Activated CD8-positive, alpha-beta memory T cell treated with anti-CD3 and anti-CD28 coated beads for 1 hour (primary cell): ENCODE measurements at places on chromosomes 12 and 14.

DNA sequence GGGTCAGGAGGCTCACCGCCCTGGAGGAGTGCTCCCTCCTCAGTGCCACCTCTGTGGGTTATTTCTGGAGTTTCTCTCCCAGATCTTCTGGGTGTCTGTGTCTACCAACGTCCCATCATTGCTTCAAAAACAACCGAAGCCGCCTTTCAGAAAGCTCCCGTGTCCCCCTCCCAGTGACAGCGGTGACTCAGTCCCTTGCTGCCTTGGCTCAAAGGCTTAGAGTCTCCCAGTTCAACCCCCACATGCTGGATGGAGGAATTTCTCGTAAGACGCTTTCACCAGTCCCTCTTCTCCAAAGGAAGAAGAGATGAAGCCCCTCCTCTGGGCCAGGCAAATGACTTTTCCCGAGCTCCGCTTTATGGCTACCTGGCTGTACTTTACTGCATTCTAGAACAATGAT lies 146.6 kb downstream of the RBM19 start:
- DNase-seq: no peak

DNA sequence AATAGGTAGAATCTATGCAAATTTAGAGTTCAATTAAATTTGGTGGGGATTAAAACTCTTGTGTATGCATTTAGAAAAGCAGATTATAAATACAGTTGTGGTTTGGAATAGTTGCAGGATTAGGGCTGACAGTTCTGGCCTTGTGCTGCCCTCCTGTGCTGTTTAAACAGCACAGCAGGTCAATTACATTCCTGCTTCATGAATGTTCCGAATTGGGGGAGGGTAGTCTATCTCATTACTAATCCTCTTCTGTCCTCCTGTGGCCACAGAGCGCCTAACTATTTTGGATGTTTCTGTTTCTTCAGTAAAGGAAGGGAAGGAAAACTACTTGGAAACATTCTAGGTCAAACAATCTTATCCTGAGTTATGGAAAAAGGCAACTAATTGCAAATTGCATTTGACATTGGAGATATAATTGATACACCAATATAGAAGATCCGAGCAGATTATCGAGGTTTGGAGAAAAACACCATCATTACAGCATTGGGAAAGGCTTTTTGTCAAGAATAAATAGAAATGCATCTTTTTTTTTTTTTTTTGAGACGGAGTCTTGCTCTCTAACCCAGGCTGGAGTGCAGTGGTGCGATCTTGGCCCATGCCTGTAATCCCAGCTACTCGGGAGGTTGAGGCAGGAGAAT lies 8.7 kb upstream of the GPR19 start:
- DNase-seq: no peak

- DNase-seq: no peak
Measured at GRCh38 chr14:69342928-69343525, 55.1 kb downstream of the ERH start.

GRCh38 chr14:35298351-35298750 lies 6.2 kb downstream of the PSMA6 start:
- DNase-seq: no peak

DNA sequence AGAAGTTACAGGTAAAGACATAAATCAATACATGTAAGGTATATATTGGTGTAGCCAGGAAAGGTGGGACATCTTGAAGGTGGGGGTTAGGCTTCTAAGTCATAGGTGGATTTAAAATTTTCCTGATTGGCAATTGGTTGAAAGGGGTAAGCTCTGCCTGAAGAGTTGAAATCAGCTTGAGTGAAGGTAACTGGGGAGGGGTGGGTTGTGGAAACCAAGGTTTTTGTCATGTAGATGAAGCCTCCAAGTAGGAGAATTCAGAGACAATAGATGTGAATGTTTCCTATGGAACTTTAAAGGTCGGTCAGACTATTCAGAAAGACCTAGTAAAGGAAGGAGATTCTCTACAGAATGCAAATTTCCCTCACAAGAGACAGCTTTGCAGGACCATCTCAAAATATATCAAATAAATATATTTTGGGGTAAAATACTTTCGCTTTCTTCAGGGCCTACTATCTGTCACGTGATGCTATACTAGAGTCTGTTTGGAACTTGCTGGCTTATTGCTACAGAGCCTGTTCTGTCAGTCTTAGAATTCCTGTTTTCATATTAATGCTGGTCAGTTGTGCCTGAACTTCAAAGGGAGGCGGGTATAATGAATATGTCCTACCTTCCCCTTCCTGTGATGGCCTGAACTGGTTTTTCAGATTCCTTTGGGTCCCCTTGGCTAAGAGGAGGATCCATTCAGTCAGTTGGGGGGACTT lies 20.6 kb upstream of the SPATA7 start:
- no peak for DNase-seq

- no peak for DNase-seq
Measured at GRCh38 chr12:118979763-118980406, 1.5 kb upstream of the SRRM4 start.

GRCh38 chr14:31887929-31888580 lies 189.0 kb upstream of the ARHGAP5 start:
- DNase-seq: no peak

DNA sequence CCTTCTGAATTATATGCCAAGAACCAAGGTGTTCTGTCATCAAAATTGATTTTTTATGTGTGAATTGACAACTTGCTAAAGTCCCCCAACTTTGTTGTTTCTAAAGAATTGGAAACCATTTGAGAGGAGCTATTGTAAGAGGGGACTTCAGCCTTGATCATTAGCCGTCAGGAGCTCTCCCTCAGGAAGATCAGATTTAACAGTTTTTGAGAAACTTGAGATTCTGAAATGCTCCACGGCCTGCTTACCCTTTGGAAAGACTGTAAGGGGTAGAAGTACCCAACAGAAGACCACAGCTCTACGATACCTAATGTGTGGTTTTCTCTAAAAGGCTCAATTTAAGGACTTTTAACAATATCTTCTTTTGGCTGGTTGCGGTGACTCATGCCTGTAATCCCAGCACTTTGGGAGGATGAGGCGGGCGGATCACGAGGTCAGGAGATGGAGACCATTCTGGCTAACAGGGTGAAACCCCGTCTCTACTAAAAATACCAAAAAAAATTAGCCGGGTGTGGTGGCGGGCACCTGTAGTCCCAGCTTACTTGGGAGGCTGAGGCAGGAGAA lies 51.1 kb downstream of the BAZ2A start:
- no peak for DNase-seq

DNA sequence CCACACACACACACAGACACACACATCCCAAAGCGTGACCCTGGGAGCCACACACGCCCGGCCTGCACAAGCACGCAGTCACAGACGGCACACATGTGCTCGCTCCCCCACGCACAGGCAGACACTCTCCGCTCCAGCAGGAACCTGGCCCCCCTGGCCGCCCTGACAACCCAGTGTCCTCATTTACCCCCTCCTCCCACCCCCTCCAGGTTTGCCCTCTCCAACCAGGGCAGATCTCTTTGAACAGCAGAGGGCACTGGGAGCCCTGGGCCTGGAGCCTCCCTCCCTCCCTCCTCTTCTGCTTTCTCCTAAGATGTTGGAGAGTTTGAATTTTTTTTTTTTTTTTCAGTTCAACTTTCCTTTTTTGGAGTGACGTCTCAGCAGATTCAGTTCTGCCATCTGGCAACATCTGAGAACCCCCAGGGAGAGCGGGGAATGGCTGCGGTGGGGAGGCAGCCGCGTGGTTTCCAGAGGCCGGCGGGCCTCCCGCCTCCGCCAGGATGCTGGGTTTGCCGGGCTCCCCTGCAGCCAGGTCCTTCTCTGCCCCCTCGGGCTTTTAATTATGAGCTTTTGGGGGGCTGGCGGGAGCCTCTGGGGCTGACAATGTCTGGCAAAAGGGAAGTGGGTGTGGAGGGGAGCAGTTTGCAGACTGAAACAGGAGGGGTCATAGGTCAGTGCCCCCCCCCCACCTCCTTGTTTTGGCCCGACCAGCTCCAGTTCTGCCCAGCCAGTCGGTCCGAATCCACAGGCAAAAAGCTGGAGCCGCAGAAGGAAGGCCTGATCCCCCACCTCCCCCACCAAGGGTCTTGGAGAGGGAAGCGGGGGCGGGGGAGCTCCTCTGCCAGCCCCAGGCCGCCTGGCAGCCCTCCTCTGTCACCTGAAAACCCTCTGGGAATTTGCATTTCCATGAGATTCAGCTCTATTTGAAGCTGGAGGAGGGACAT lies 1.3 kb upstream of the NCOR2 start:
- DNase-seq: no peak

GRCh38 chr14:65864549-65864948 lies 452.0 kb downstream of the FUT8 start:
- no peak for DNase-seq

- DNase-seq: no peak
Measured at GRCh38 chr12:11741434-11742092, 92.1 kb downstream of the ETV6 start.

- no peak for DNase-seq
Measured at GRCh38 chr12:18595412-18595811, 142.4 kb downstream of the PLCZ1 start.

DNA sequence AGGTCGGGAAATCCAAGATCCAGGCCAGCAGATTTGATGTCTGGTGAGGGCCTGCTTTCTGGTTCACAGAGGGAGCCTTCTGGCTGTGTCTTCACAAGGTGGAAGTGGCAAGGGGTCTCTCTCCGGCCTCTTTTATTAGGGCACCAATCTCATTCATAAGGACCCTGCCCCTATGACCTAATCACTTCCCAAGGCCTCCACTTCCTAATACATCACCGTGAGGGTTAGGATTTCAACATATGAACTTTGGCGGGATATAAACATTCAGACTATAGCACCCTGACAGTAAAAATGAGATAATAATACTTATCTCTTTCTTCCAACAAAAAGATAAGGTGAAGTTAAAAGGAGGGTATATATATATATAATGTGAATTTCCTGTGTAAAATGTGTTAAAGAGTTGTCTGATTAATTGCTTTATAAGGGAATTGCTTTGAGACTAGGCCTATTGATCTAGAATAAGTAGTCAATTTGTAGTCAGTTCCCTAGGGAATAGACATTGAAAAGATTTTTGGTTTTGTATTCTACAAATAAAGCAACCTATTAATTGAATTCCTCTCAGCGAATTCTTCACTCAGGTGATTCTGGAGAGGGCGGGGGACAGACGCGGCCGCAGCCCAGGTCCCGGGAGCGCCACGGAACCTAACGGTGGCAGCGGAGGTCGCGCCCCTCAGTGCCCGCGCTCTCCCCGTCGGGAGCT lies 516 bp upstream of the LGALS3 start:
- DNase-seq: no peak

GRCh38 chr12:32541754-32542374 lies 137.2 kb upstream of the DNM1L start:
- DNase-seq: no peak

DNA sequence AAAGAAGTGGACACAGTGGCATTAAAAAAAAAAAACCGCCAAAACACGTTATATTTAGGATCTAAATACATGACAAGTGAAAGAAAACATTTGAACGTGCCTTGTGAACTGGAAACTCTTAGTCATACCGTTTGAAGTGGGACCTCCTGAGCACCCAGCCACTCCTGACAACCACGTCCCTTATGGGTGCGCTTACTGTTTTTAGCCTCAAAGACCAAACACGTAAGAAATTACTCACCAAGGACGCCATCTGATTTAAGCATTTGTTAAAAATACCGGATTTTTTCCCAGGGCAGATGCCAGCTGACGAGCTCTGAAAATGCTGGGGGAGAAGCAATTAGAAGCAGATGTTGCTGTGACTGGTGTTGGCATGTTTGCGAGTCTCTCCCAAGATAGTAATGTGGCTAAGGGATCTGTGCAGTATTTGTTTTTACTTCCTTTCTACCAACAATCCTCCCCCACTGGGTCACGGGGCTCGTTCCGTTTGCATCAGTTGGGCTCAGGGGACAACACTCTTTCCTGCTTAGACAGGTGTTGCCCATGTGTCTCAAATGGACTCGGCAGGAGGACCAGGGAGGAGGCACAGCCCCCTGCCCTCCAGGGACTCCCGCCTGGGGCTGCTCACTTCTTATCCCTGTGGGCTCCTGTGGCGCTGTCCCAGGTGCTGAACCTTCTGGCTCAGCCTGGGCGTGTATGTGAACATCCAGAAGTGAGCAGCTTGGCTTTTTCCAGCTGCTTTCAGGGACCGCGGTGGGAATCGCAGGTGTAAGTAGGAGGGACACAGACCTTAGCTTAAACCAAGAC lies 101.0 kb downstream of the BEGAIN start:
- DNase-seq: peak; percentile 48

DNA sequence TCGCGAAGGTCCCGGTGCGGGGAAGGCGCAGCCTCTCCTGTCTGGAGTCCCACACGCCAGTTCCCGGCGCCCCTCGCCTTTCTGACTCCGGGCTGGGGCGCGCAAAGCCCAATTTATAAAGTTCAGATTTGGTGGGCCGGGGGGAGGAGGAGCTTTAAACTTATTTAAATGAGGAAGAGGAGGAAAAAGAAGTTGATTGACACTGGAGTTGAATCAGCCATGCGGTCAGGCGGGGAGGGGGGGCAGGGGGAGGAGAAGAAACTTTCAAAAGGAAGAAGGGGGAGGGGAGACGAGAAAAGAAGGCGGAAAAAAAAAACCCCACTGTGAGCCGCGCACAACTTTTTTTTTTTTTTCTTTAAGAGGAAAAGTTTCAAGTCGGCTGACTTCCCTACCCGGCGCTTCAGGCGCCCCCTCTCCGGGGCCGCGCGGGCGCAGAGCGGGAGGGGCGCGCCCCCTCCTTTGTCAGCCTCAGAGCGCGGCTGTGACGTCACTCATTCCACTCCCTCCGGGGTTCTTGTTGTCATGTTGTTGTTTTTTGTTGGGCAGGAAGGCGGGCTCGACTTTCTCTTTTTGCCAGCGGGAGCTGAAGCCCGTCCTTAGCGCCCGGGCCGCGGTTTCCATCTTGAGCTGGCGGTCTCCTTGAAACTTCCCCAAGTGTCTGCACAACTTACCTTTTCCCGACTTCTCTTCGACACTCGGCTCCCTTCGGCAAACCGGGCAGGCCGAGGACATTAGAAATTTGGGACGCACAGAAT lies at the start of gene ZFP36L1:
TSS of gene ZFP36L1 (minus strand) at position 89 of the 755 bp plus-strand sequence. CDS start 129 bp downstream, outside the sequence.
- peak; percentile 89 for DNase-seq

GRCh38 chr12:65935906-65936901 lies 111.9 kb downstream of the HMGA2 start:
- no peak for DNase-seq

DNA sequence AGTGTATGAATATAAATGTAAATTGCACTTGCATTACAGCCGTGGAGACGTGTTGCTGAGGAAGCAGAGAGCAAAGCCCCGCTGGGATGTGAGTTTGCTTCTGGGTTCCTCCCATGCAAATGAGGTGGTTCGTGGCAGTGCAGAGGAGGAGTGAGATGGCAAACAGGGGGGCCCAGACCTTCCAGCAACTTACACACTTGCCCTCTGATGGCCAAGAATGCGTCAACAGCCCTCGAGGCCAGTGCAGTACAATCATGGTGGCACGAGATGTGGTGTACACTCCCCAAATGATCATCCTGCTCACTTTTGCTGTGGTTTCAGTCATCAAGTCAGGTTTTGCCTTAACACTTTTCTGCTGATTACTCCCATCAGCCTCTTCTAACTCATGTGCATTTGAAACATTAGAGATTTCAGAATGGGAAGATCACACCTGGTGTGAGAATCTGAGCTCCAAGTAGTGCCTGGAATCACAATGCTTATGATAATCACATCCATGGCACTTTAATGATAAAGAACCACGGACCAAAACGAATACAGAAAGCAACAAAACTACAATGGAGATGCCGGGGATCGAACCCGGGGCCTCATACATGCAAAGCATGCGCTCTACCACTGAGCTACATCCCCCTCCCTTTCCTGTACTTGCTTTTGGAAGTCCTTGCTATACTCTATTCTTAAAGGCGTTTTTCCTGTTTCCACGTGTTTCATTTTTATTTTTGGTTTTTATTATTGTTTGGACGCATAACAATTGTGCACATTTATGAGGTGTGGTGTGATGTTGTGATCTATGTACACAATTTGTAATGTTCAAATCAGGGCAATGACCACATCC lies 7.0 kb upstream of the UBC start:
- no peak for DNase-seq

- DNase-seq: no peak
Measured at GRCh38 chr12:9727813-9728212, 5.1 kb downstream of the CLECL1 start.

- DNase-seq: no peak
Measured at GRCh38 chr12:26453246-26453645, 257.9 kb downstream of the SSPN start.
